ENCODE measurements at places on chromosomes 6 and 20. TPM values are rescaled to one million over a fixed set of nuclear protein-coding genes. Genes with fewer than 3 reads are reported as not detected.

DNA sequence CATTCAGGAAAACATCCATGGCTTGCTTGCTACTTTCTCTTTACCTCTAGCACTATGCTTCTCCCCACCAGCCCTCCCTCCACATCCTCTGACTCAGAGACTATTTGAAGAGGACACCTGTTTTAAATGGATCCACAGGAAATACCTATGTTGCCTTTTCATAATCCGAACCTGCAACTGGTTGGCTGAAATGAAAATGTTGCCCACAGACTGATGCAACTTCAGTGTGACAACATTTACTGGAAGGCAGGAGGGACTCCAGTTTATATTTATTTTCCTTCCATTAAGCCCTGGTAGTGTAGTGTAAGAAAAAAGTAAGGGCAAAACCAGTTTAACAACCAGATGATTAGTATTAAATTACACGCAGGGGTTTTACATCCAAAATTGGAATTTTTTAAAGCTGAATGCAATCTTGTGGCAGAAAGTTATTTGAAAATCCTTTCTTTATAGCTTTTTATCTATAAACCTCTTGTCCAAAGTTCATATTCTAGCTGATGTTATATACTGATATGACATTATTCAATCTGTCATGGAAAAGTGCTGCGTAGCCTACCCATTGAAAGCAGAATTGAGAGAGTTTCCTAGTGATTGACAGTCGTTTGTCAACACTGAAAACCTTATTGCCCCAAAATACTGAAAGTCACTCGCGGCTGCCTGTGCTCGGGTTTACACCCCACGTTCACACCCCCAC is 881 bp upstream of the AIG1 start:
- no peaks in the 10 kb centered on the region for H3K36me3 ChIP-seq
- DNase-seq = peak; percentile 53
- no peaks in the 10 kb centered on the region for H3K4me1 ChIP-seq
- H3K27me3 ChIP-seq = no peaks in the 10 kb centered on the region

GRCh38 chr6:27156874-27157458 is 90.5 kb upstream of the PRSS16 start:
- H3K27me3 ChIP-seq = no peaks in the 10 kb centered on the region
- peak overlapping the region; percentile 88 for H3K4me3 ChIP-seq
- DNase-seq = no peak

GRCh38 chr6:14453712-14454472 is 336.3 kb downstream of the CD83 start:
- no peak for DNase-seq
- no peaks in the 10 kb centered on the region for H3K27me3 ChIP-seq
- H3K4me3 ChIP-seq = no peak overlapping the region
- no peak overlapping the region for H3K27ac ChIP-seq
- peaks cover 20% of the 10 kb centered on the region for H3K4me1 ChIP-seq

DNA sequence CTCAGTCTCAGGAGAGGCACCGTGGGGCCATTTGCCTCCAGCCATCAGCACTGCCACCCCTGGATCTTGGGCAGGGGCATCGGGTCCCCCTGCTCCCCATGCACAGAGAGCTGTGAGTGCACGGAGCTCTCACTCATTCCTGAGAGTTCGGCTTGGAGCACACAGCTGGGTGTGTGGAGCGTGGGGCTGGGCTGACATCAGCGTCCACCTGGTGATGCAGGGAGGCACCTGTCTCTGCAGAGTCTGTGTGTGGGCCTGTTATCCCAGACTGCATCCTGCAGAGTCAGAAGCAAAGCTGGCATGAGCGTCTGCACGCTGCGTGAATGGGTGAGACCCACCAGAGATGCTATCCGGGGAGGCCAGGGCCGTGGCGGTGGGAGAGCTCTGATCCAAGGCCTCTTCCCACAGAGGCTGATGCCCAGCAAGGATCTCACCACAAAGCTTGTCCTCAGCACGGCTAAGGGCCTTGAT is 248.8 kb upstream of the AFDN start:
- no peaks in the 10 kb centered on the region for H3K27me3 ChIP-seq
- no peaks in the 10 kb centered on the region for H3K36me3 ChIP-seq
- DNase-seq = peak; percentile 41
- H3K4me3 ChIP-seq = no peak overlapping the region
- H3K4me1 ChIP-seq = no peaks in the 10 kb centered on the region

GRCh38 chr20:1833728-1834726 is 61.2 kb upstream of the SIRPA start:
- H3K4me1 ChIP-seq = no peaks in the 10 kb centered on the region
- H3K27ac ChIP-seq = no peak overlapping the region
- DNase-seq = no peak
- no peak overlapping the region for H3K4me3 ChIP-seq

GRCh38 chr20:9072861-9073500 is 4.1 kb downstream of the PLCB4 start:
- no peak for DNase-seq
- H3K27me3 ChIP-seq = no peaks in the 10 kb centered on the region
- H3K4me1 ChIP-seq = peaks cover 27% of the 10 kb centered on the region

GRCh38 chr20:60345106-60345505 is 386.9 kb downstream of the CDH26 start:
- peak; percentile 61 for DNase-seq
- H3K4me3 ChIP-seq = no peak overlapping the region
- no peak overlapping the region for H3K27ac ChIP-seq
- H3K36me3 ChIP-seq = no peaks in the 10 kb centered on the region
- H3K4me1 ChIP-seq = no peaks in the 10 kb centered on the region

GRCh38 chr6:111646942-111647341 is 41.3 kb upstream of the TRAF3IP2 start:
- no peaks in the 10 kb centered on the region for H3K27me3 ChIP-seq
- no peak overlapping the region for H3K27ac ChIP-seq
- H3K4me1 ChIP-seq = no peaks in the 10 kb centered on the region
- DNase-seq = no peak
- no peak overlapping the region for H3K4me3 ChIP-seq

- H3K27me3 ChIP-seq = peaks cover 29% of the 10 kb centered on the region
- H3K4me1 ChIP-seq = peaks cover 6% of the 10 kb centered on the region
- H3K4me3 ChIP-seq = no peak overlapping the region
- H3K36me3 ChIP-seq = no peaks in the 10 kb centered on the region
- DNase-seq = no peak
Observed at GRCh38 chr6:47788498-47788884, 6.7 kb downstream of the OPN5 start.

DNA sequence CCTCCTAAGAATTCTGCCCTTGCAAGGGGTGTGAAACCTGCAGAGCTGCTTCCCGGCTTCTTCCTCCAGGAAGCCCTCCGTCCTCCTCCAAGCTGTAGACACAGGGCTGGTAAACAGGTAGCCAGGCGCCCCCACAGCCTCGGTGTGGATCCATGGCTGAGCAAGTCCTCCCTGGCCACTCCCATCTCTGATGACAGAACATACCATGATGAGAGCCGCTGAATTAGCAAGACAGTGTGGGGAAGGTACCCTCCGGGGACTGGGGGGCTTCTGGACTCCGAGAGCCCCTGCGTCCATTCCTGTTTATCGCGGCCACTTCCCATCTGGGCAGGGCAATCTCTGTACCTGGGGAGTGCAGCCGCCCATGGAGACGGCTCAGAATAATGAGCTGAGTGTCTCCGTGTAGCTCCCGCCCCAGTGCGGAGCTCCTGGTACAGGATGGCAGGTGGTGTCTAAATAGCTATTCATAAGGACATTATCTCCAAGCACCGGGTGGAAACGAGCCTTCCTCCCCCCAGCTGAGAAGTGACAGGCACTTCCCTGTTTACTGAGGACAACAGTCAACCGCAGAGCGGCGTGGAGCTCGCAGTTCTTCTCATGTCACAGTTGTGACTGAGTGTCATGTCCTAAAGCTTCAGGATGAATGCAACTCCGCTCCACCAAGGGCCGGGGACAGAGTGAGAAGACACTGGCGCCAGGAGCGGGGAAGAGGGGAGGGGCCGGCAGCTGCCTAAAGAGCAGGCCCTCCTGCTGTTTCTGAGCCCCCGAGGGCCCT is 22.7 kb upstream of the NTSR1 start:
- H3K27me3 ChIP-seq = no peaks in the 10 kb centered on the region
- H3K36me3 ChIP-seq = no peaks in the 10 kb centered on the region
- peak; percentile 61 for DNase-seq
- H3K4me3 ChIP-seq = no peak overlapping the region
- peak overlapping the region; percentile 40 for H3K27ac ChIP-seq
- peaks cover 4% of the 10 kb centered on the region for H3K4me1 ChIP-seq

- no peak overlapping the region for H3K4me3 ChIP-seq
- no peaks in the 10 kb centered on the region for H3K4me1 ChIP-seq
- peaks cover 61% of the 10 kb centered on the region for H3K36me3 ChIP-seq
- DNase-seq = peak; percentile 74
- no peak overlapping the region for H3K27ac ChIP-seq
- H3K27me3 ChIP-seq = no peaks in the 10 kb centered on the region
Observed at GRCh38 chr6:80133020-80133419, 26.5 kb downstream of the BCKDHB start.

DNA sequence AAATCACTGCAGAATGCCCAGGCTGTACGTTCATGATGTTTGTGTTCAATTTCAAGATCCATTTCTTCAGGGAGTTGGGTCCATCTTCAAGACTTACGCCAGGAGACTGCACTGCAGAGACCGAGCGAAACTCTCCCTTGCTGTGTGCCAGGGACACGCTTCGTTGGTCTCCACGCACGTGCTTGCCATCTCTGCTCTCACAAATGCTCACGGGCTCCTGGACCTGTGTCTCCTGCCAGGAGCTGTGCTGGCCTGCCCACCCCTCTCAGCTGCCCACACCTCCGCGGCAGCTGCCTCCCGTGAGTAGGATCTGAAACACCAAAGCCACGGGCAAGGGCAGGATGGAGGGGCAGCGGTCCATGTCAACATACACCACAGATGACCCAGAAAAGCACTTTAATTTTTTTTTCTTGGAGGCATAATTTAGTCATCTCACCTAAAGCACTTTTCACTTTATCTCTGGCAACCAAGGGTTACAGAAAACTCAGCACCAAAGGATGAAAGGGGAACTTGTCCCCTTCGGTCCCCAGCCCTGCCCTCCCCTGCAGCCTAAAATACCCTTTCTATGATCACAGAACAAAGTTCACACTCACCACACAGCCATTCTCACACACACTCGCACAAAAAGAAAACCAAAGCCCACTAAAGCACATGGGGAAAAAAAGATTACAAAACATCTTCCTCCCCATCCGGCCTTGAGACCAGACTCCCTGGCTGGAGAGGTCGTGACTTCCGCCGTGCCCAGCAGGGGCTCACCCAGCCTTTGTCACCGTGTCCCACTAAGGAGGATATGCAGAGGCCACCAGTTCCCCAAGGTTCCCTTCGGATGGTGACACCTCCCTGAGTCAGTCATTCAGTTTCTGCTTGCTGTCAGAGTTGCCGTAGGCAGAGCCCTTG is 137.9 kb downstream of the AGPAT4 start:
- peak; percentile 67 for DNase-seq
- H3K4me1 ChIP-seq = no peaks in the 10 kb centered on the region
- H3K4me3 ChIP-seq = no peak overlapping the region
- peaks cover 75% of the 10 kb centered on the region for H3K36me3 ChIP-seq
- H3K27ac ChIP-seq = peak overlapping the region; percentile 57

GRCh38 chr6:15987569-15987968 is 141.3 kb upstream of the MYLIP start:
- no peak overlapping the region for H3K4me3 ChIP-seq
- no peaks in the 10 kb centered on the region for H3K27me3 ChIP-seq
- H3K36me3 ChIP-seq = no peaks in the 10 kb centered on the region
- H3K27ac ChIP-seq = no peak overlapping the region

GRCh38 chr20:12535770-12536169 is 473.0 kb upstream of the SPTLC3 start:
- no peaks in the 10 kb centered on the region for H3K36me3 ChIP-seq
- H3K27me3 ChIP-seq = no peaks in the 10 kb centered on the region
- DNase-seq = peak; percentile 71
- no peak overlapping the region for H3K27ac ChIP-seq

DNA sequence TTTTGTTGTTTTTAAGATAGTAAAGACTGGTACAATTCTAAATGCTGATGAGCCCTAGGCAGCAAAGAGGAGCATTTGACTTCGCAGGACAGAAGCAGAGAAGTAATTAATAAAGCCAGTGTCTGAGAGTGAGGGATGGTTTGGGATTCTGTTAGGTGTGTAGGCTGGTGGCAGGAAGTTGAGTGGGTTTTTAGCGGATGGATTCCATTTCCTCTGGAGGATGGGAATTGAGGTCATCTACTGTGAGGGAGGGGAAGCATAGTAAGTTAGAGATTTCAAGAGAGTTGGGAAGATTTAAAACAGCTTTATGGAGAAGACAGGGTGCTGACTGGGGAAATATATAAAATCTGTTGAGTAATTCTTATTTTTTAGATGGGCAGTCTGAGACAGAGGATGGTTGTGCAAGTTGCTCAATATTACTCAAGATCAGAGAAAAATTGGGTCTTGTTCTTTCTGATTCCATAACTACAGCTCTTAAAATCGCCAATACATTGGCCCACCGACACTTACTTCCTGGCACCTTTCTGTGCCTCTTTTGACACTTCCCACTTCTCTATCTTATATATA is 48.8 kb downstream of the PRL start:
- no peaks in the 10 kb centered on the region for H3K36me3 ChIP-seq
- H3K27ac ChIP-seq = no peak overlapping the region
- peaks cover 9% of the 10 kb centered on the region for H3K4me1 ChIP-seq
- no peaks in the 10 kb centered on the region for H3K27me3 ChIP-seq

GRCh38 chr20:36298061-36298460 is 8.1 kb upstream of the DLGAP4 start:
- no peaks in the 10 kb centered on the region for H3K36me3 ChIP-seq
- DNase-seq = no peak
- no peak overlapping the region for H3K27ac ChIP-seq
- no peak overlapping the region for H3K4me3 ChIP-seq

DNA sequence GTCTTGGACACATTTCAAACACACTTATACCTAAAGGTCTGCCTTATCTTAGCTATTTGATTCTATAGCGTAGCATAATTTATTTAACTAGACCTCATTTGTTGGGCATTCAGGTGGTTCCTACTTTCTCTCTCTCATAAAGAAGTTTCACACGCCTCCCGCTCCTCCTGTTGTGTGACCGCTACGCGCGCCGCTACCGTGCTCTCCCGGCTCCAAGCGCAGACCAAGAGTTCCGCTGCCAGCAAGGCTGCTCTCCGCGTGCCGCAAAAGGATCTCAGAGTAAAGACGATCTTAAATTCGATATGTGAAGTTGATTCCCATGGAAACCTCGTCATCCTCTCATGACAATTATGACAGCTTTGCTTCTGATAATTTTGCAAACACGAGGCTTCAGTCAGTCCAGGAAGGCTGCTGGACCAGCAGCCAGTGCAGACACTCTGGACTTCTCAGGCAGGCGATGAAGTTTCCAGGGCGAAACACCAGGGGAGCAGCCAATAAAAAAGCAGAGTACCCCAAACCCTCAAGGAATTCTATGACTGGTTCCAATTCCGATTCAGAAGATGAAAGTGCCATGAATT is 20.4 kb downstream of the PRSS16 start:
- H3K27ac ChIP-seq = peak overlapping the region; percentile 90
- DNase-seq = no peak
- peaks cover 47% of the 10 kb centered on the region for H3K27me3 ChIP-seq
- no peak overlapping the region for H3K4me3 ChIP-seq
- H3K4me1 ChIP-seq = no peaks in the 10 kb centered on the region

Gene PPP1R16B
- 18.0 TPM for total RNA-seq

Gene LHFPL5
- not detected for total RNA-seq

Gene SPATA25
- 1.4 TPM for total RNA-seq

Gene OR2H1
- total RNA-seq = not detected

Gene BHLHE23
- not detected for total RNA-seq

Gene IFT52
- 41.4 TPM for total RNA-seq

Gene HUS1B
- 0.70 TPM for total RNA-seq

Gene F13A1
- total RNA-seq = 1.1 TPM

Gene AKAP7
- total RNA-seq = 6.2 TPM

Gene OTOR
- not detected for total RNA-seq

Gene HLA-G
- total RNA-seq = 1.1 TPM

Gene NEDD9
- 1.7 TPM for total RNA-seq

Gene PTCRA
- total RNA-seq = not detected

Measured in endodermal cell (in vitro differentiated cells).